T-helper 9 cell (primary cell): ENCODE measurements at places on chromosomes 2 and 18.

DNA sequence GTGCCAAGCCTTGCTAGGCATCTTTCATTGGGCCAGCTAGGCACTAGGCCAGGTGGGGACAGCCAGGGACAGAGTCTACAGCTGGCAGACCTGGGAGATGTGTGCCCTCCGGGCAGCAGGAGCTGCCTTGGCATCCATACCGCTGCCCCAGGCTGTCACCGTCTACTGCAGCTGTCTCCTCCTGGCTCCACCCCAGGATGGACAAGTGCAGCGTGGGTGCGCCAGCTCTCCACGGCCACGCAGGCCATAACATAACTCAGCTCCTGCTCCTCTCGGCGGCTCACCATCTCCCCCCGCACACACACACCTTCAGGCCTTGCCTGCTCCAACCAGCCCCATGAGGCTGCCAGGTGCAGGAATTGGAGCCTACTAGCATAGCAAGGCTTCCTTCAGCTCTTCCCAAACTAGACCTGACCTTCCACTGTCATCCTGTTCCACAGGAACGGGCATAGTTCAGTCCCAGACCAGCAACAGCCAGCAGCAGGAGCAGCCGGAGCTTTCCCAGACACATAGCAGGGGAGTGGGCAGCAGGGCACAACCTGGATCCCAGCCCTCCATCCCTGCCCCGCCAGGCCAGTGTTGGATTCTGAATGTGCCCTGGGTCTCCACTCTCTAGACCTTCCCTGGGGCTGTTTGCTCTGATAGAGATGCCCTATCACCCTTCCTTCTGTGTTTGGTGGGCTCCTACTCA is 2.5 kb upstream of the ADRA2B start:
- no peak for DNase-seq

- no peak for DNase-seq
Measured at GRCh38 chr2:197163712-197164140, 146.9 kb downstream of the ANKRD44 start.

DNA sequence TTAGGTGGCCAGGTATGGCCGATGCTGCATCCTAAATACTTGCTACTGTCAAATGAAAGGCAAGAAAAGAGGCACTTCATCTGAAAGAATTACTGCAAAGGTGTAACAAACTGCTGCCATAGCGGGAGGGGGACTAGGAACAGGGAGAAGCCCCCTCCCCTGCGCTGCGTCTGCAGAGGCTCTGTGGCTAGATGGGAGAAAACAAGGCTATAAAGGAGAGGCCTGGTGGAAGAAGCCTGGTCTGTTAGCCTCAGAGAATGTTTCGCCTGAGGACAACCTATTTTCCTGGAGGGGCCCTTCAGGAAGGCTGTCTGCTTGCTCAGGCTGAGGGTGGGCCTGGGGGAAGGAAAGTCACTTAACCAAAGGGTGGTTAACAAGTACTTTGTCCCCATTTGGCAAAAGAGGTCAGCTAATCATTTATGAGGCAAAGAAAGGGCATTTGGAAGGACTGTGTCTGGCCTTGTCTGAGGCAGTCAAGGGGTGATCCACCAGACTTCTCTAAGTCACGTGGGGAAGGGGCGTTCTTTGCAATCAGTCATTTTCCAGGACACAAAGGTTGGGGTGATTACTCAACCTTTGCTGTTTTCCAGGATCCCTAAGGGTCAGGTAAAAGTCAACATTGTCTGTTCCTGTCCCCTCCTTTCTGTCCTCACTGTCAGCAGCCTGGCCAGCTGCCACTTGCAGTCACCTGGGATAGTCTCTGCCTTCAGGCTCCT is 103.0 kb upstream of the TMEM200C start:
- no peak for DNase-seq

DNA sequence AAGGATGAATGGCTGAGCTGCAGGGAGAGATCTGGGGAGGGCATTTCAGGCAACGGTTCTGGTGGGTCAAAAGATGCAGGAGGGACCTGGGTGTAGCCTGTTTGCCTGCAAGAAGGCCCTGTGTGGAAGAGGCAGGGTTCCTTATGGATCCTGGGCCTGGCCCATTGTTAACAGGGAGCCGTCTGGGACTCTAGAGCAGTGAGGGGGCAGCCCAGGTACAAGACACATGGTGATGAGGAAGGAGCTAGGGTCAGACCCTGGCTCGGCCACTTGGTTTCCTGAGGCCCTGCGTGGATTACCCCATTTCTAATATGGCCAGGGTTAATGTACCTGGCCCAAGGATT is 124.9 kb downstream of the GLI2 start:
- no peak for DNase-seq

DNA sequence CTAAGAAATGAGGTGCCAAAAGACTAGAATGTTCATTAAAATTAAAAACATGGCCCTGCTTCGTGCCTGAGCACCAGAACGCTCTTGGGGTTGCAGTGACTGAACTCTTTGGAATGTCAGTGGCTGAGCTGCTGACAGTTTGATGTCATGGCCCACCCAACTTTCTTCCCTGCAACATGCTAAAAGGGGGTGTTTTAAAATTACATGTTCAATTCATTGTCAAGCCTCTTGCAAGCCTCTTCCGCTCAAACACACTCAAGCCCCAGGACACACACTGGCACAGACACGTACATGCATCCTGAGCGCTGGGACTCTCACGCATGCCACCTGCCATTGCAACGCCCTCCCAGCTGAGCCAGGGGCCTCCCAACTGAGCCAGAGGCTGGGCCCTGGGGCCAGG is 12.6 kb downstream of the RUFY4 start:
- no peak for DNase-seq

DNA sequence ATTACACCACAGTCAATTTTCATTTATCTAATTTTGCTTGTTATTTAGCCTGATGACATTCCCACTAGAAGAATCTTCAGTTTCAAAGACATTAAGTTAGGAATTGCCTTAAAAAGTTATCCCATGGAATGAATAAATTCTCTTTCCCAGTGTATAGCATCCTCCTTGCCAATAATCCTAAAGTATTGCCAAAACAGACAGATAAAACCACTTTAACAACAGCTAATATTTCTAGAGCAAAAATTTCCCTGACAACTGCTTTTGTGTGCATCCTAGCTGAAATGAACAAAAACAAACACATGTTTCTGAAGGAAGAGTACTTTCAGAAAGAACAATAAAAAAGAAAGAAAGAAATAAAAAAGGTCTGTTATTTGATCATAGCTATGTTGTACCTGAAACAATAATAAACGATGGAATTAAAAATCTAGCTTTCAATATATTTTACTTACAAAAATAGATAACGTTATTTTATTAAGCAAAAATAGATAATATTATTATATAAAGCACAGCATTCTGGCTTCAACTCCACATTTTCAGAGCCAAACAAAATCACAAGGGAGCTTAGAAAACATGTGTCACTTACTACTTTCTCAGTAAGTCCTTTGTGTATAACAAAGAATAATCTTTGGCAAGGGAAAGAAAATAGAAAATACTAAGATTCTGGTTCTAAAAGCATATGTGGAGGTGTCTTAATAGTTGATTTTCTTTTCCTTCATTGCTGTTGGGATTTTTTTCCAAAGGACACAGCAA is 939.0 kb upstream of the CRIM1 start:
- DNase-seq = no peak

- DNase-seq = no peak
Measured at GRCh38 chr2:118860506-118860905, 13.1 kb upstream of the EN1 start.

GRCh38 chr2:151878655-151879563 is 50.7 kb upstream of the ARL5A start:
- no peak for DNase-seq

- no peak for DNase-seq
Measured at GRCh38 chr2:226906163-226906693, 70.4 kb downstream of the RHBDD1 start.

GRCh38 chr2:2324119-2324518 is 7.0 kb downstream of the MYT1L start:
- DNase-seq = no peak

DNA sequence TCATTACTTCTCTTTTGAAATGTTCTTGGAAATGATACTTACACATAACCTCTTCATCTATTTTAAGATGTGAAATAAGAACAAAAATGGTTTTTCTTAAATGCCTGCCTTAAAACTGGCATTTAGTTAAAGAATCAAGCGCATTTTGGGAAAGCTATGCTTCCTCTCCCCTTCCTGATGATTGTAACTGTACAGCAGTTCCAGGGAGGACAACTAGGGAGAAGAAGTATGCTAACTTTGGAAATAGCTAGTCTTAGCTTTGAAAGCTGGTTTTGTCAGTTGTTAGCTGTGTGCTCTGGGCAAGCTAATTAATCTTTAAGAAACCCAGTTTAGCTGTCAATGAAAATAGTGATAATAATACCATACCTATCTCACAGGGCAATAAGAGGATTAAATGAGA is 8.4 kb upstream of the ADCYAP1 start:
- no peak for DNase-seq

GRCh38 chr18:59941331-59941730 is 41.5 kb downstream of the PMAIP1 start:
- DNase-seq = no peak

DNA sequence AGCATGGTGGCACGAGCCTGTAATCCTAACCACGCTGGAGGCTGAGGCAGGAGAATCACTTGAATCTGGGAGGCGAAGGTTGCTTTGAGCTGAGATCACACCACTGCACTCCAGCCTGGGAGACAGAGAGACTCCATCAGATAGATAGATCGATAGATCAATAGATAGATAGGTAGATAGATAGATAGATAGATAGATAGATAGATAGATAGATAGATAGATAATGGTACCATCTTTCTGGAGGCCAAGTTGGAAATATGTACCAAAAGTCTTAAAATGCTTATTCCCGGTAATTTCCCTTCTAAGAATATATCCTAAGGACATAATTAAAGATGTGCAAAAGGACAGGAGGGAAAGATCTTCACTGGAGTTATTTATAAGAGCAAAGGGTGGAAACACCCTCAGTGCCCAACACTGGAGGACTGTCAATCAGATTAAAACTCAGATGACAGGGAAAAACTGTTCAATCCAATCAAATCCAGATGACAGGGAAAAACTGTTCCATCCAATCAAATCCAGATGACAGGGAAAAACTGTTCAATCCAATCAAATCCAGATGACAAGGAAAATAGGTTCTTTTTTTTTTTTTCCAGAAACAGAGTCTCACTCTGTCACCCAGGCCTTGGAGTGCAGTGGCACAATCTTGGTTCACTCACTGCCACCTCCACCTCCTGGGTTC is 49.0 kb upstream of the UBE2F start:
- DNase-seq = no peak

DNA sequence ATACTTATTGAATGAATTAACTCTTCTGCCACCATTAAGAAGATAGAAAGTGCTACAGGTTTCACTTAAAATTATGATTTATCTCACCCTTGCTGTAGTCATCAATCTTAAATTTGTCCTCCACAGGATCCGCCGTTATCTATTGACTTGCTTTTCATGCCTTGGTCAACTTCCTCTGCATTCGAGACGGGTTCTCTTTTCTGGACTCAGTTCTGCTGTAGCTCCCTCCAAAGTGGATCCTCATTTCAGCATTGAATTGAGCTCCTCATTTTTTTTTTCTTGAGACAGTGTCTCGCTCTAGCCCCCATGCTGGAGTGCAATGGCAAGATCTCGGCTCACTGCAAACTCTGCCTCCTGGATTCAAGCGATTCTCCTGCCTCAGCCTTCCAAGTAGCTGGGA is 27.6 kb downstream of the INPP5D start:
- no peak for DNase-seq

- no peak for DNase-seq
Measured at GRCh38 chr2:101758001-101758400, 60.5 kb downstream of the MAP4K4 start.

DNA sequence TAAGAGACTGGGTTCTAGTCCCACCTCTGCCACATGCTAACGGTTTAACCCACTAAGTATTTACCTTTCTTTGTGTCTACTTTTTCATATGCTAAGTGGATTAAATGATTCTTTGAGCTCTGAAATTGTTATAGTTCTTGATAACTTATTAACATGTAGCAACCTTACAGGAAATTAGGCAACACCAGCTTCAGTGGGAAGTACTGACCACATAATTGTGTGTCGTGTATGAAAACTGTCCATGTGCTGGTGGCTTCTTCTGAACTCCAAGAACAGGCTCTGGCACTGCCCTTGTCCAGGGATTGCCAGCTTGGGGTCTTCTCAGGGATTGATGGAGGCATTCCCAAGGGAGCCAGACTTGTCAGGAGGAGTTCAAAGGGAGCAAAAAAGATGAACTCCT is 427.7 kb downstream of the TGIF1 start:
- no peak for DNase-seq

GRCh38 chr2:218389333-218390150 is 7.5 kb downstream of the SLC11A1 start:
- DNase-seq = no peak

DNA sequence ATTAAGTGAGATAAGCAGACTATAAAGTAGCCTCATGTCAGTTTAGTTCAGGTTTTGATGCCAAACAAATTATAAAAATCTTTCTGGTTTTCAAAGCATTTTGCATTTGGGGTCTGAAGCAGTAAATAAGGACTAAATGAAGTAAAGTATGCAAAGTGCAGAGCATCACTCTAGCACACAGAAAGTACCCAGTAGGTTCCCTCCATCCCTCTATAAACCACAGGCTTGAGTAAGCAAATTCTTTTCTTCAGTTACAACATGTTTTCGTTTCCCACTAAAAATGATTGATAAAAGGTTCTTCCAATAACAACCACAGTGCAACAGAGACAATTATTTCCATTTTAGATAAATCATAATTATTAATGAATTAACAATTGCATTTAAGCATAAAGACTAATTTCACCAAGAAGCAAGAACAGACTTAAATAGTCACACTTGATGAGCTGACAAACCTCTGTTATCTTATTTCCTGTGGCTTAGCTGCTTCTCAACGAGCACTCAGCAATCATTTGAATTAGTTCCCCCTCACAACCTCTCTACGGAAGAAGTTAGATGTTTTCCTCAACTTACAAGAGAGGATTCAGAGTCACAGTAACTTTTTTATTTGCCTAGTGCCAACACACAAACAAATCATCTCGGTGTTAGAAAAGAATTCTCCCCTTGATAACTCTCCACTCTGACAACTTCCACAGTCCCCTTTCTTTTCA is 249.8 kb downstream of the NBAS start:
- no peak for DNase-seq

- no peak for DNase-seq
Measured at GRCh38 chr2:37412231-37412630, 67.8 kb downstream of the QPCT start.

DNA sequence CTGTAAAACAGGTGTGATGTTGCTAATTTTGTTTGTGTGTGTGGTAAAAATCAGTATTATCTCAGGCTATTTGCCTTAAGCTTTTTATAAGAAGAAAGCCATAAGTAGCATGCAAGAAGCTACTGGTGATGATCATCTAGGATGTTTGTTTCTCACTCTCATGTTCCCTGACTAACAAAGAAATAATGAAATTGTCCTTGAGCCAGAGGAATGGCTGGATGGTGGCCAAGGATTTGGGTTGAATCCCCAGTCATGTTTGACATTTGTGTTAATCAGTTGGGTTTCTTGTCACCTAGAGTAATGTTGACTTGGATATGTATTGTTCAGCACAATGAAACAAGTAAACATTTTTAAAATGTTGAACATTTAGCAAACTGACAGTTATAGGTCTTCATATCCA is 496.8 kb upstream of the ZEB2 start:
- no peak for DNase-seq

- no peak for DNase-seq
Measured at GRCh38 chr2:24176326-24176725, 1.5 kb downstream of the FAM228A start.
